Stimulated activated naive CD4-positive, alpha-beta T cell (primary cell): ENCODE measurements at places on chromosomes 5 and 9.

GRCh38 chr5:23571059-23571458 is 63.6 kb downstream of the PRDM9 start:
- no peak for DNase-seq

DNA sequence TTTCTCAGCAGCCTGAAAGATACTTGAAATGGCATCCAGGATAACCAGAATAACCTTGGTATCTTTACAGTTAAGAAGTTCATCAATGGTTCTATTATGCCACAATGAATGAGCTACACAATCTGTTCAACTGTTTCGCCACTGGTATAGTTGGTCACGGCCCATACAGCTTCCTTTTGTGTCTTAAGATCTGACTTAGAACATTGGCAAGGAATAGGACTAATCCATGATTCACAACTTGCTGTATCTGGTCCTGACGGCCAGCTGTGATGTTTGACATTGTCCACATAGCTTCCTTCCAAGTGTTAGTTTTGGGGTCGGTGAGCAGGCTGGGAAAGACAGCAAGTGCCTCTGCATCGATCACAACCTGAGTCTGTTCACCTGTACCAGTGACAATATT is 113.3 kb upstream of the RAD23B start:
- DNase-seq: no peak

DNA sequence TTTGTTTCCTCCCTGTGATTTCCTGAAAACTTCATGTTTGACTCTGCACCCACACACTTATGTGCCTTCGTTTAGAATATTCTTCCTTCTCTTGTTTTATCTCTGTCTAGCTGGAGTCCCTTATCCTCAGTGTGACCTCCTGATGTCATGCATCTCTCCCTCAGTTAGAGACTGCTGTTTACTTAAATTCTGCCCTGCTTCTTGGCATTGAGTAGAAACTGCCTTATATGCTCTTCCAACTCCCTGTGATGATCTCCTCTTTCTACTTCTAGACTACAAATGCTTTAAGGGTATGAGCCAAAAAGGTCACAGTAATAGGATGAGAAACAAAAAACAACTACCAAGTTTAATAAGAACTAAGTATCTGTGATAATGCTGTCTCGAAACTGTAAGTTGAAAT is 12.2 kb downstream of the FGF10 start:
- DNase-seq: no peak

DNA sequence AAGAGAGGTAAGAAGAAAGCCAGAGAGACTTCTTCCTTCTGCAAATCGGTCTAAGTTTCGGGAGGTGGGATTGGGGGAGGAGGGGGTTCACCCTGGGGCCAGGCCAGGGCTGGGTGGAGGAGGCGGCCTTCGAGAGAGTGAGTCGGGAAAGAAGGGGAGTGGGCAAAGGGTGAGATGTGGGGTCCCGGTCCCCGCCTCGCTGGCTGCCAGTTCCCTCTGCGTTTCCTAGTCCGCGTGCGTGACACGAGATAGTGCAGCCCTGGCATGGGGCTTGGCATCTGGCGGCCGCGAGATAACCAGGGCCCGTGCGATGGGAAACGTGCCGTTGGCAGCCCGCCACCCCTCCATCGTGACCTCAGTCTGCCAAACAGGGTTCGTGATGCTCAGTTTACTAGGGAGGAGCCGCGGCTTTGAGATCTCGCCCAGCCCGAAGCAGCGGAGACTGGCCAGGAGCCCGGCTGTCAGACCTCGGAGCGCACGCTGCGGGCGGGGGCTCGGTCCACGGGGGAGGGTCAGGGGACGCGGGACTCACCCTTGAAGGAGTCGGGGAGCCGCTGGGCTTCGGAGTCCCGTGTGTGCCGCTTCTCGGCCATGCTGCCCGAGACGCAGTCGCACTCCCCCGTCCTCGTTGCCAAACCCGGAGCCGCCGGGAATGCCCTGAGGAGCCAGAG is at the start of gene STOM:
STOM (minus strand) TSS at position 656 of the 671 bp plus-strand sequence; CDS start at position 593, 63 bp downstream.
- no peak for DNase-seq

DNA sequence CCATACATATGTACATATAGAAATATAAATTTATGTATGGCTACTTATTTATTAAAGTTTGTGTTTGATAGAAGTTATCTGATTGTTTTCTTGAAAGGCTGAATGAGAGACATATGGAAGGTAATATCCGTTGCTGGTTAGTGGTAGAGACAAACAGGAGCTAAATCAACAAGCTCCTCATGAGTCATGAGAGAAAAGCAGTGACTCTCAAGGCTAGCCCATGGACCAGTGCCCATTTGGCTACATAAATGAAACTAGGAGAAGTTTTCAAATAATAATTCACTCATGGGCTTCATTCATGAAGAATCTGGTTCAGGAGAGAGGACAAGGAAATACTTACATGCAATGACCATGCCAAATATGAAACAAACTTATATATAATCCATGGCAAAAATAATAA is 504.5 kb upstream of the ITGA1 start:
- DNase-seq: no peak

DNA sequence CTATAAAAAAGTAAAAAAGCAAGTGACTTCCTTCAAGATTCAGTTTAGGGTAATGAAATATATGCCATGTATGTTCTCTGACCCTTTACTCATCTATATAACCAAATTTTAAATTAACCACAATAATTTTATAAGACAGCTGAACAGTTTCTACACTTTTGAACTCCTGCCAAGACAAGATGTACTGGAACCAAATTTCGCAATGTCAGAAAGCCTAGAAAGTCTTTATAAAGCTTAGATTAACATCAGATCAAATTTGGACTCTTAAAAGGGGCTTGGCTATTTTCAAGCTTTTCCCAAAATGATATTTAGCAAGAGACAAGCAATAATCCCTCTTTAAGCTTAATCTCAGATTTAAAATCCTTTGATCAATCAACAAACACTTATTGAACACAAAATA is 362.6 kb downstream of the PTPRD start:
- DNase-seq: no peak

- no peak for DNase-seq
These were observed 830.4 kb upstream of the ZNF608 start for GRCh38 chr5:125576822-125577221.

- DNase-seq: no peak
These were observed 19.0 kb downstream of the PHAX start for GRCh38 chr5:126619781-126620180.

- DNase-seq: no peak
These were observed 100.7 kb downstream of the LMNB1 start for GRCh38 chr5:126877602-126878001.

GRCh38 chr5:14171046-14171445 is 27.9 kb downstream of the TRIO start:
- no peak for DNase-seq

DNA sequence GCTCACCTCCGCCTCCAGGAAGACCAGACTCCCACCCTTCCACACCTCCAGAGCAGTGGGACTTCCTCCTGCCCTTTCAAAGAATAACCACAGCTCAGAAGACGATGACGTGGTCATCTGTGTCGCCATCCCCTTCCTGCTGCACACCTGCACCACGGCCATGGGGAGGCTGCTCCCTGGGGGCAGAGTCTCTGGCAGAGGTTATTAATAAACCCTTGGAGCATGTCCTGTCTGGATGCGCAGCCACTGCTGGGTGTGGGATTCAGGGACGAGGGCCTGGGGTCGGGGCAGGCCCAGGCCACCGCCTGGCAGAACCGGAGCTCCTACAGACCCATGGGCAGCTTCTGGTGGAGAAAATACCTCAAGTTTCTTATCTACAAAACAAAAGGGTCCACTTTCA is 5.0 kb downstream of the PAEP start:
- DNase-seq: no peak

DNA sequence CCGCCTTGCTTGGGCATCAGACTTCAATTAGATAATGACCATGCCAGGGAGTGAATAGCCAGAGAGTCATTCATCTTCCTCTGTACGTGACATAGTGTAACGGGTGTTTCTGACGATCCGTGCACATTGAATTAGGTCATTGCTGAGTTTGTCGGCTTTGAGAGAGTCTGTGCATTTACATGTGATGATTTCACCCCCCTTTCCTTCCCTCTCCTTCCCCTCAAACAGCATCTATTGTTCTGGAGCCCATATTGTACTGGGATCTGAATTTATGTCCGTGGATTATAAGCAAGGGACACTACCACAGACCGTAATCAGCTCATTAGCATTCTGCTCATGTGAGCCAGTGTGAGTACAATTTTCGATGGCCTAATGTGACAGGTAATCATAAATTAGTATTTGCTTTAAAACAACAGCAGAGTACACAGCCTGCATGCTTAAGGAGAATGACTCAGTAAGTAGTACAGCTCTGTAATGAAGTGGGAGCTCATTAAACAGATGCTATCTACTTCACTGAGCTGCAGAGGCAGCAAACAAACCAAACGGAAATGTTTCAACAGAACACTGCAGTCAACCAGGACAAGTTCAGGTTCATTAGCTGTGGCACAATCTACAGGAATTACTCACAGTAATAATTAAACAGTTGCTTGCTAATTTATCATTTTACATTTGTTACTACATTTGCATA is 302.1 kb downstream of the CSNK1G3 start:
- DNase-seq: no peak

- DNase-seq: no peak
These were observed 37.2 kb upstream of the GABRP start for GRCh38 chr5:170746075-170746960.

- DNase-seq: no peak
These were observed 103.7 kb downstream of the ATPSCKMT start for GRCh38 chr5:10145923-10146401.

DNA sequence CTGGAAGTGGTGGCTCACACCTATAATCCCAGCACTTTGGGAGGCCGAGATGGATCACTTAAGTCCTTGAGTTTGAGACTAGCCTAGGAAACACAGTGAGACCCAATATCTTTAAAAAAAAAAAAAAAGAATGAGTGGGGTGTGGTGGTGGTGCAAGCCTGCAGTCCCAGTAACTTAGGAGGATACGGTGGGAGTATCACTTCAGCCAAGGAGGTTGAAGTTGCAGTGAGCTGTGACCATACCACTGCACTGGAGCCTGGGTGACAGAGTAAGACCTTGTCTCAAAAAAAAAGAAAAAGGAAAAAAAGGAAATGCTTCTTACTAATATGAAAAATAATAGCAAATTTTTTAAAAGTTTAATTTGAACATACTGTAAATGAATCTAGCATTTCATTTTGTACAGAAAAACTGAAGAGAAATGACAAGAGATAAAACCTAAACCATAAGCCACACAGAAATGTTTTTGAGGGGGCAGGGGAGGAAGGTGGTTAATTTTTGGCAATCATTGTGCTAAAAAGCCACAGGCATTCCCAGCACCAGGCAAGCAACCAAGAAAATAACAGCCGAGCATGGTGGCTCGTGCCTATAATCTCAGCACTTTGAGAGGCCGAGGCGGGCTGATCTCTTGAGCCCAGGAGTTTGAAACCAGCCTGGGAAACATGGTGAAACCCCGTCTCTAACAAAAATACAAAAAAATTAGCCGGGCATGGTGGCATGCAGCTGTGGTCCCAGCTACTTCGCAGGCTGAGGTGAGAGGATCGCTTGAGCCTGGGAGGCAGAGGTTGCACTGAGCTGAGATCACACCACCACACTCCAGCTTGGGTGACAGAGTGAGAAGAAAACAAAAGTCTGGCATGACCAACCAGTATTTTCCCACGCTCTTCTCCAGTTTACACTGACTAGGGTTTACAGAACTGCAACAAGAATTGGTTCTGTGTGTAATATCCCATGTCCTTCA is 114.5 kb upstream of the NR5A1 start:
- no peak for DNase-seq
